ENCODE measurements at places on chromosomes 11 and 22.
A peak's percentile ranks its signal among the peaks of the same experiment; 100 is the strongest.

GRCh38 chr11:102476812-102477211 is 24.2 kb upstream of the TMEM123 start:
- DNase-seq = no peak

GRCh38 chr11:82049199-82049598 is 684.5 kb downstream of the FAM181B start:
- no peak for DNase-seq

DNA sequence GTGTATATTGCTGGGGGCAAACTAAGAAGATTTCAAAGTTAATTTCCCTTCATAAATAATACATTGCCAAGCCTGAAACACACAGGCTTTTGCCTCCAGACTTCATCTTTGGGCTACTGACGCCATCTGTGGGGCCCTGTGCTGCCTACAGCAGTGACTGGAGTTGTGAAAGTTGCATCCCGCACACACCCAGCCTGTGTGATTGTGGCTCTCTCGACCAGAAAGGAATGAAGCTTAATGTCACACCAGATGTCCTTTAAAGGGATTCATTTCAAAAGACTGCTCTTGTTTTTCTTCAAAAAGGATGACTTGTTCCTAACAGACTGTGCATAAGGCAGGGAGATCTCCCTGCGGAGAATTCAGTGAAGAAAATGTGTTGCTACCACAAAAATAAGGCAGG is 210.5 kb downstream of the FAM181B start:
- DNase-seq = no peak

GRCh38 chr11:31141789-31142188 is 227.8 kb downstream of the DCDC1 start:
- DNase-seq = no peak

- DNase-seq = peak; percentile 64
Measured at GRCh38 chr22:36409911-36410756, 22.4 kb upstream of the MYH9 start.

DNA sequence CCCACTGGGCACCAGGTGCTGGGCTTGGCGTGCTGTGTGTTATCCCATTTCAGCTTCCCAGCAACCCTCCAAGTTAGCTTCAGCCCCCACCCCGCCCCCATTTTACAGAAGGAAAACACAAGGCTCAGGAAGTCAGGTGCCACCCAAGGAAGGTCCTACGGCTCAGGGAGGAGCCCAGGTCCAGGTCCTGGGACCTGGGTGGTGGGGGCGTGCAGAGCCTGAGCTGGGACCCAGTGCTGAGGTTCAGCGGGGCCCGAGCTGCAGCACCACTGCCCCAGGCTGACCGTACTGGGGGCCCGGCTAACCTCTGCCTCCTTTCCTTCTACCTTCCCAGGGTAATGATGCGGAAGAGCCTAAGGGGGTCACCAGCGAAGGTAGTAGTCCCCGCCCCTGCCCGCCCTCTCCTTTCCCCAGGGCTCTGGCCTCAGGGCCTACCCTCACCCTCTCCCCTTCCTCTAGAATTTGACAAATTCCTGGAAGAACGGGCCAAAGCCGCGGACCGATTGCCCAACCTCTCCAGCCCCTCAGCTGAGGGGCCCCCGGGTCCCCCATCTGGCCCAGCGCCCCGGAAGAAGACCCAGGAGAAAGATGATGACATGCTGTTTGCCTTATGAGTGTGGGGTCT is 34.2 kb upstream of the HMOX1 start:
- no peak for DNase-seq

GRCh38 chr11:62908468-62909072 is 12.6 kb downstream of the CHRM1 start:
- DNase-seq = no peak

GRCh38 chr11:113484223-113484622 is 9.0 kb upstream of the DRD2 start:
- no peak for DNase-seq

- DNase-seq = no peak
Measured at GRCh38 chr11:102253020-102253715, 64.1 kb upstream of the BIRC3 start.

DNA sequence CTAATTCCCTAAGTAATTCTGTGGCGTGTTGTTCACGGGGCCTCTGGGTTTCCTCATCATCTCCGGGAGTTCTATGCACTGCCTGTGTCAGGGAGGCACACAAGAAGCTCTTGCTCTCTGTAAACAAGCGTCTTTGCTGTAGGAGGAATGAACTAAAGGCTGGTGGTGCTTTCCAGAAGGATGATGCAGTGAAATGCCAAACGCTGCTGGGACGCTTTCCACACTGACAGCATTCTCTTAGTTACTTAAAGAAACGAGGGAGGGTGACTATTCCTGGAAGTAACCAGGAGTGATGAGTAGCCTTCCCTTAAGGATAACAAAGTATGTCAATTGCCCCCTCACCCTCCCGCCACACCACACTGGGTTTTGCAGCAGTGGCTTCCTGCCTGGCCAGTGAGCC is 38.5 kb upstream of the NUP50 start:
- DNase-seq = no peak

GRCh38 chr22:43425976-43426785 is 14.4 kb downstream of the MPPED1 start:
- DNase-seq = no peak

- DNase-seq = no peak
Measured at GRCh38 chr11:20627026-20627425, 27.6 kb downstream of the SLC6A5 start.

DNA sequence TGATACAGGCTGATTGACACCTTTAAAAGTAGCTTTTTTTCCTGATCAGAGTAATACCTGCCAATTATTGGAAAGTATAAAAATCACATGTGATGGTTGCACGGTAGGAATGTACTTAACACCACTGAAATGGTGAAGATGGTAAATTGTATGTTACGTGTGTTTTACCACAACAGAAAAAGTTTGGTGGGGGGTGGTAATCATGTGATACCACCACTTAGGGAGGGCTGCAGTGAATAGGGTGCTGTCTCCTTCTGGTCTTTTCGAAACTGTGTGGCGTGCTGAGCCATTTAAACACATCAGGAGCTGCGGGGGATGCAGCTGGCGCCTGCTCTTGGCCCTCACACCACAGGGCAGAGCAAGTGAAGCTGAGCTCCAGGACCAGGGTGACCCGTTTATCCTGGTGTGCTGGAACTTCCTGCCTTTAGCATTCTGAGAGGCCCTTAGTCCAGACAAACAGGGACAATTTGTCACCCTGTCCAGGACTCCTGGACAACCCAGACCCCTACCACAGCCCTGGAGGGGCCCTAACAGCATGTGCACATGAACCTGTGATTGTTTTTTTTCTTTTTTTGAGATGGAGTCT is 2.6 kb downstream of the SYNGR1 start:
- no peak for DNase-seq

DNA sequence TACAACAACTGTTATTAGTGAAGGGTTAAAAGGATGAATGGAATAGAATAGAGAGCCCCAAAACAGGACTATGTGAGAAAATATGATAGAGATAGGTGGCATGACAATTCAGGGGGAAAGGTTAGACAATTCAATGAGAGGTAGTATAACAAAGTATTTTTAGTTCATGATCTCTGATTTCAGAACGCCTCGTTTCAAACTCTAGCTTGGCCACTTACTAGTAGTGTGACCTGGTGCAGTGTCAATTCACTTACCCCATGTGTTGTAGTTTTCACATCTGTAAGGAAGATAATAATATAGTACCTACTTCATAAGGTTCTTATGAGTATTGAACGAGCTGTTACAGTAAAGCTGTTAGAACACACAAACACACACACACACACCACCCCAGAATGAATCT is 308.0 kb downstream of the SWAP70 start:
- DNase-seq = no peak

DNA sequence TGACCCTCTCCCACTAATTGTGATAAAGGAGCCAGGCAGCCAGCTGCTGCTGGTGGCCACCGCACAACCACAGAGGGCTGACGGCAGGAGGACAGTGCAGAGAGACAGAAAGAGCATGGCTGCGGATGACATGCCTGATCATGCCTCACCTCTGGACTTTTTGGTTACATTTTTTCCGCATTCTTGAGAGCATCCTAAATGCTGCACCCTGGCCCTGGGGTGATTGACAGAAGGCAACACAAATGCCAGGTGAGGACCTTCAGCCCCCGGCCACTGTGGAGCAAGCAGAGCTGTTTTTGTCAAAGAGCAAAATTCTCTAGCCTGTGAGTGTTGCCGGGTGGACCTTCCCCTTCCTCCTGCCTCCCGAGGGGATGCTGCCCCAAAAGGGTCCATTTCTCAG is 78.5 kb downstream of the RPS6KA4 start:
- no peak for DNase-seq

DNA sequence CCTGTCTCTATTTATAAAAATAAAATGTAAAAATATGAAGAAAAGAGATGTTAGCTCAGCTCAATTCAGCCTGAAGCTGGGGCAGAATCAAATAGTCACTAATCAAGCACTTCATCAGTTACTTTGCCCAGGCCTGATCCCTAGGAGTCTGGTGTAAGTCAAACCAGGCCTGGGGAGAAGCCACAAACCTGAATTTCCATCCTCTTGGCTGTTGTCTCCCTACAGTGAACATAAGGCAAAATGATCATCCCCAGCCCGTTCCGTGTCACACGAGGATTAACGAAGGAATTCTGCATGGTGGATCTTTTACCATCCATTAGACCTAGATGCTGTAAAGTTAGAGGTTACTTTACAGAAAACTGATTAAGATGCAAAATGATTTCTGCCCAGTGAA is 6.5 kb upstream of the NAALADL1 start:
- no peak for DNase-seq

DNA sequence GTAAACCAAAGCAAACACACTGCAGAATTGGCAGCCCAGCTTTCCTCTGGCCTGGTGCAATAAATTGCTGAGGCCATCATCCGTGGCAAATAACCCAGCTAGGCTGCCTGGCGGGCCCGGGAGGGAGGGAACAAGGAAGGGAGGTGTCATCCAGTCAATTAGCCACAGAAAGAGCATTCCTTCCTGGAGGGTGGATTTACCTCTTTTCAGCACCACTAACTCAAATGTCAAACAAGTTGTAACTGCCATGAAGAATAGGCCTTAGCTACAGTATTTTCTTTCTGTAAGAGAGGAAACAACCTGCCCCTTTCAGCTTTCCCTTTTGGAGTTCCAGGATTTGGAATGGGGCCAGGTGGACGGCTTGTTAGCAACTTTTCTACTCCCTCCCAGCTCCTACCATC is 163.8 kb upstream of the BDNF start:
- no peak for DNase-seq

DNA sequence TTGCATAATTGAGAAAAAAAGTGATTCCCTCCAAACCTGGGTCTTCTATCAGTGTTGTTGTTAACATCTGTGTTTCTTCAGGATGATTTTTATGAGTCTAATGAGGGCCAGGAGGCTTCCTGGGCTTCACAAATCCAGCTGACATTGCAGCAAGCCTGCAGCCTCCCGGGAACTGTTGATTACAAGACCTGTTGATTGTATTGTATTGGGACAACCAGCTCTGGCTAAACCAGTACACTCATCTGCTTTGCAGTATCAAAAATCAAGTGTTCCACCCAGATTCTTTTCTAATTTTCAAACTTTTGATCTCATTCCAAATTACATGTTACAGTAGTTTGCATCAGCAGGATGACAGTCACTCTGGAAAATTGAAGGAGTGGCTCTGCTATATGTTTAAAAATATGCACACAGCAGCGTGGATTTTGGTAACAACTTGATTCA is 16.1 kb upstream of the PRSS23 start:
- no peak for DNase-seq

- DNase-seq = no peak
Measured at GRCh38 chr11:27242591-27242990, 120.4 kb downstream of the CCDC34 start.

DNA sequence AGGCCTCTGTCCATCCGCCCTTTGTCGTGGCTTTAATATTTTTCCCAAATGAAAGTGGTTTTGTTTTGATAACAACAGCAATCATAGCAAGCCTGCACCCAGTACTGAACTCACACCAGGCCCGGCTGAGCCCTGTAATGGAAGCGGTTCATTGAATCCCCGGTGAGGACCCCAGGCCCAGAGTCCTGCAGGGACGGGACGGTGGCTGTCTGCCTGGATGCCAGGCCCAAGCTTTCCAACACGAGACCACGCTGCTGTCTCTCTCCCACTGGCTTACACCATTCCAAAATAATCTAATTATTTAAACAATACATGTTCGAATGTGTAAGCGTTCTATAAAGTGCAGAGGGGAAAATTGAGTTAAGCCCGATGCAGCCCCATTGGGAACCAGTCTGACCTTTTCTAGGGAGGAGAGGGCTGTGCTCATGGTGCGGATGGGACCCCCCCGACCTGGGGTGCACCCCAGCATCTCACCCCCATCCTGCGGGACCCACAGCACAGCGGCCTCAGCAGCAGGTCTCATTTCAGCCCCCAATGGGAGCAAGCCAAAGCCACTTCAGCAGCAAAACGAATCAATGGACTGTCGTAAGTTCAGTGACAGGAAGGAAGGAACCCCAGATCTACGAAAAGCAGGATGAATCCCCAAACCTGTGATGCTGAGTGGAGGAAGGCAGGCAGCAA is 1046.9 kb downstream of the BRD1 start:
- no peak for DNase-seq

GRCh38 chr11:10701982-10702381 is 8.4 kb upstream of the IRAG1 start:
- DNase-seq = no peak

DNA sequence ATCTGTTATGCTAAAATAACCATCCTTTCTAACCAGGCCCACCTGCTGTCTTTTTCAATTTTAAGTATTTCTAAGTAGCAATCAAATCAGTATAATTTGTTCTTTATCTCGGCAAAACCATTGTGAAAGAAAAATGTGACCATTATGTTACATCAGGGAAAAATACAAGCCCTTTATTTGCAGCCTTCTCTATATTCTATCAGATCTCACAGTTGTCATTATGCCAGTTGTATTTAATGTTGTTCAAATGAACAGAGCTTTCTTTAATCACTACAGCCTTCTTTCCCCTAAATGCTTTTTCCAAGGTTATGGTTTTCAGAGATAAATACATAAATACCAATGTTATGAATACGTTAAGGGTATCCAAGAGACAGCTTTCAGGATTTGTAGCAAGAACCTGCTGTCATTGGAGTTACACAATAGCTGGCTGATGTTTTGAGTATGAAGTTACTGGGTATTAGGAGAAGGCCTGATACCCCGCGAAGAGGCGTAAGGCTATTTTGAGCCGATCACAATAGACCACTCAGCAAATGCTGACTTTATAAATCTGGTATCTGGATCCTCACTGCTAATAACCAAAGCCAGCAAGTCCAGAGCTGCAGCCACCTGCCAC is 406.3 kb downstream of the CADM1 start:
- DNase-seq = no peak

- DNase-seq = no peak
Measured at GRCh38 chr11:103800406-103801114, 235.9 kb upstream of the DDI1 start.

- DNase-seq = no peak
Measured at GRCh38 chr11:80054582-80055165, 613.8 kb upstream of the TENM4 start.

Data from effector CD8-positive, alpha-beta T cell (primary cell).